CD8-positive, alpha-beta T cell (primary cell): ENCODE measurements at places on chromosomes 5 and 9. TPM values are rescaled to one million over a fixed set of nuclear protein-coding genes. Genes with fewer than 3 reads are reported as not detected.

DNA sequence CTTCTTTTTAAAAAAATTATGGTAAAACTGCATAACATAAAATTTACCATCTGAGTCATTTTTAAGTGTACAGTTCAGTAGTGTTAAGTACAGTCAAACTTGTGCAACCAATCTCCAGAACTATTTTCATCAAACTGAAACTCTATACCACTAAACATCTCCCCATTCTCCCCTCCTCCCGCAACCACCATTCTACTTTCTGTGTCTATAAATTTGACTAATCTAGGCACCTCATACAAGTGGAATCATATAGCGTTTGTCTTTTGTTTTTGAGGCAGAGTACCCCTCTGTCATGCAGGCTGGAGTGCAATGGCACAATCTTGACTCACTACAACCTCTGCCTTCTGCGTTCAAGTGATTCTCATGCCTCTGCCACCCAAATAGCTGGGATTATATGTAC lies 24.0 kb upstream of the EBF1 start:
- DNase-seq = no peak

DNA sequence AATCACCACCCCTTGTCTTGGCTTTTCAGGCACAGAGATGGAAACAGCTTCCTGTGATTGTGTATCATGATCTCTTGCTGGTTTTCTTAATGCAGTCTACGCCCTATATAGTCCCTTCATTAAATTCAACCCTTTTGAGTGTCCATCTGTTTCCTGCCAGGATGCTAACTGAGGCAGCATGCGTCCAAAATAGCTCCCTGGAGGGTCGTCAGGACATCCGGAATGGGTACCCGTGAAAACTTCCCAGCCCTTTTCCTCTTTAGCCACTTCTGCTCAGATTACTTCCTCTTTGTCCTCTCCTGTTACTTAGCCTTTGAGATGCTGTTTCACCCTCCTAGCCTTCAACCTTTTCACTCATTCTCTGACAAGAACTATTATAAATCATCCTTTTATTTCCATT lies 79.8 kb upstream of the KLF9 start:
- no peak for DNase-seq

- DNase-seq = no peak
Measured at GRCh38 chr5:61229416-61229815, 67.1 kb upstream of the SMIM15 start.

- no peak for DNase-seq
Measured at GRCh38 chr5:96408210-96408777, 24.8 kb downstream of the PCSK1 start.

GRCh38 chr9:136107155-136107952 lies 11.3 kb downstream of the TMEM250 start:
- peak; percentile 52 for DNase-seq

Gene STK32A
- total RNA-seq = not detected

Gene CCIN
- total RNA-seq = 0.56 TPM
